ENCODE measurements at places on chromosomes 2 and 18.

- peak; percentile 86 for DNase-seq
Observed at GRCh38 chr2:231713730-231714638, 5.7 kb downstream of the PTMA start.

DNA sequence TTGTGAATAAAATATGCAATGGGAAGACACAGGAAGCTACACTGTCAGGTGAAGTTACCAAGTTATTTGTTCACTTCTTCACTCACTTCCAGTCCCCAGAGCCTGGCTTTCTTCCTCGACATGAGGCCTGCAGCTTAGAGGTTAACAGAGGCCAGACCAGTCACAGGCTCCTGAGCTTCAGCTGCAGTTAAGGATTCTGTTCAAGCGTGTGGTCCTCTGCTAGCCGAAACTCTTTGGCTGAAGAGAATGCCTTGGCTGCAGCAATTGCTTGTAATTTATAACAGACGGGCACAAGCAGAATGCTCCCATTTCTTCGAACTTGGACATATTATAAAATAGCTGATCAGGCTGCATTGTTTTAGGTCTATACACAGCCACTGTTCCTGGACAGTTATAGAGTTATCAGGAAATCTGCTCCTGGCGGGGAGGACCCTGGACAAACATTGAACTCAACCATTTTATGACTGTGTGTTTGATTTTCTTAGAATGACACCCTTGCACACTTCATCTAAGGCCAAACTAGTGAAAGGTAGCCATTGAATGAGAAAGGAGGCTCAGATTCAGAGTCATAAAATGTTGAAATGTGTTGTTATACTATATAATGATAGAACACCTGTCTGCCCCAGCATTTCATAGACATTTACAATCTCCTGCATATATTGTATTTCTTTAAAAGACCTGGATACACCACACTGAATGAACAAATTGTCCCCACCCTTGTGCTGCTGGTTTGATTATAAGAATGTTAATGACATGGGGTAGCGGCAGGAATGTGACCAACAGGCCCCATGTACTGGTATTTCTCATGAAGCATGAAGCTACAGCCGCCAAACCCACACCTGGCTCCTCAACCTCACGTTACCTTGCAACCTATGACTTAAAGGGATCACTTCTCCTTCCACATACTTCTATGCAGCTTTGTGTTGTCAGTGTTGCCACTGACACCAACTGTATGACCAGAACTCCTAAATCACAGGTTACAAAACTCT, 153.6 kb downstream of the TDRD15 start:
- DNase-seq, result no peak

- DNase-seq, result no peak
Observed at GRCh38 chr2:31442376-31442775, 27.8 kb upstream of the XDH start.

DNA sequence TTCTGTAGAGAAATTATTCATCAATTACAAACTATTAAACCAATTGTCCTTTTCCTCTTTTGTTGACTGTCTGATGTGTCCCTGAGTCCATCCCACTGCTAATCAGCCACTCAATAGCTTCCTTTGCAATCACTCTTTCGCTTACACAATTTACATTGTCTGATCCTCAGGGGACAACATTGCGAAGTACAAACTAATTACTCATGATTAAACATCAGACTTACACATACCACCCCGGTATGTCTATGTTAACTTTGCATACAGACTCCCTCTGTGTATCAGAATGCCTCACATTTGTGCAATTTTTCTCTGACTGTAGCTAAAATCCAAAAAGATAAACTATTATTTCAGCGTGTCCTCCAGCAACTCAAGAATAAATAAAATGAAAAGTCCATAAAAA, 264.4 kb upstream of the REV1 start:
- DNase-seq, result no peak

- DNase-seq, result no peak
Observed at GRCh38 chr2:98601532-98602132, 6.7 kb downstream of the COA5 start.
